M059J (cell line): ENCODE measurements at places on chromosomes 4 and X. TPM values are rescaled to one million over a fixed set of nuclear protein-coding genes. Genes with fewer than 3 reads are reported as not detected.

GRCh38 chr4:17492058-17492741 lies 19.7 kb downstream of the QDPR start:
- DNase-seq, result no peak

Gene STATH
- not detected in 2 replicates for total RNA-seq

DNA sequence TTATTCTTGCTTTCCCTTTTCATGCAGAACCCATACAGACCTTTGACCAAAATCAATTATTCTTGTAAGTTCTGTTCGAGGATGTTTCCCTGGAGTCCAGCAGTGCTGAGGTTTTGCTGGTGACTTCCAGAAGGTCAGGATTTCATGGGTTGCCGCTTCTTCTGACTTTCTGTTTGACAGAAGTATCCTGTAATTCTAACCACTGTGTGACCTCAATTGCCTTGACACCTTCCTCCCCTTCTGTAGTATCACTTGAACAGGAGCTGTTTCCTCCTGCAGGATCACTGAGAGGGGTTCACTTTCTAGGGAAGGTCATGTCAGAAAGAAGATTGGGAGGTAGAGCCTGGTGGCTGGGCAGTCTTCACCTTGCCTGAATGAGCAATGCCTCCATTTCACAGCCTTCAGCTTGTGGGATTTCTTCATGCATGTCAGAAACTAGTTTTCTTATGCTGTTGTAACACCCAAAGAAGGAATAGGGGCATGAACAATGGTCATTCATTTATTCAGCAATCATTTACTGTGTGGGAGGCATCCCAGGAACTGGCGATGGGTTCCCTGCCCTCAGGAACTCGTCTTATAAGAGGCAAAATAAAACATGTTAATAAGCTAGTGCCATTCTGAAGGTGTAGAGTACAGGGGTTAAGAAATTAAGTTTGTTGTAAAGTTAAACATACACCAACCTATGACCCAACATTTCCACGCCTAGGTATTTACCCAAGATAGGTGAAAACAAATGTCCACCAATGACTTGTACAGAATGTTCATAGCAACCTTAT lies 205.9 kb downstream of the SOWAHB start:
- peak; percentile 18 for DNase-seq

Gene UGT2B10
- not detected in 2 replicates for total RNA-seq

Gene GAB1
- total RNA-seq, result 5.2 and 6.9 TPM in 2 replicates
